AG09309 (cell line): ENCODE measurements at places on chromosomes 1 and 21.

DNA sequence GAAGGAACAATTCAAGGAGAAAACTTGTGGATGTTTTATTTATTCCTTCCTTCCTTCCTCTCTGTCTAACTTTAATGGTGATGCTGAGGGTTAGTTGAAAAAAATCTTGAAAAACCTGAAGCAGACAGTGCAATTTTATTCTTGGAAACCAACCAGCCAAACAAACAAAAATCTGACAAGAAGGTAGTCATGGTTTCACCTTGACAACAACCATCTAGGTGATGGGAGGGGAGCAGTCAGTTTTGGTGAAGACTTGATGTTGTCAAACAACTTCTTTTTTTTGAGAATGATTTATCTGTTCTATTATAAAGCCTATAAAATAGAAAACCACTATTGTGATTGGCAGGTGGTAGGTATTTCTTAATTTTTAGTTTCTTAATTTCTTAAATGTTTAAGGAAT is 92.4 kb upstream of the GPR88 start:
- DNase-seq = no peak

- DNase-seq = no peak
Observed at GRCh38 chr1:184919892-184920291, 54.4 kb downstream of the NIBAN1 start.

DNA sequence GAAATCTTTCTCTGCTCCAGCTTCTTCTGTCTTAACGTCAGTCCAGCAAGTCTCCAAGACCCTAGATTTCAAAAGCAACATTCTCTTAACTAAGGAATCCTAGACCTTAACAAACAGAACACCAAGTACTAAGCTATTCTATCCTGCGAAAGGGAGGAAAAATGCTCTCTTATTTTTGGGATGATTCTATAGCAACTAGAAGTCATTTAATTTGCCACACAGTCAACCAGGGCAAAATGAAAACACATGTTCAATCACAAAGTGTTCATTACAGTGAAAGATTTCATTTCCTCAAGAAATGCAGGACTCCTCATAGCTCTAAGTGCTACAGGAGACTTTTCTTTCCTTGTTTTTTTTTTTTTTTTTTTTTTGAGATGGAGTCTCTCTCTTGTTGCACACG is 36.2 kb upstream of the DOCK7 start:
- no peak for DNase-seq

DNA sequence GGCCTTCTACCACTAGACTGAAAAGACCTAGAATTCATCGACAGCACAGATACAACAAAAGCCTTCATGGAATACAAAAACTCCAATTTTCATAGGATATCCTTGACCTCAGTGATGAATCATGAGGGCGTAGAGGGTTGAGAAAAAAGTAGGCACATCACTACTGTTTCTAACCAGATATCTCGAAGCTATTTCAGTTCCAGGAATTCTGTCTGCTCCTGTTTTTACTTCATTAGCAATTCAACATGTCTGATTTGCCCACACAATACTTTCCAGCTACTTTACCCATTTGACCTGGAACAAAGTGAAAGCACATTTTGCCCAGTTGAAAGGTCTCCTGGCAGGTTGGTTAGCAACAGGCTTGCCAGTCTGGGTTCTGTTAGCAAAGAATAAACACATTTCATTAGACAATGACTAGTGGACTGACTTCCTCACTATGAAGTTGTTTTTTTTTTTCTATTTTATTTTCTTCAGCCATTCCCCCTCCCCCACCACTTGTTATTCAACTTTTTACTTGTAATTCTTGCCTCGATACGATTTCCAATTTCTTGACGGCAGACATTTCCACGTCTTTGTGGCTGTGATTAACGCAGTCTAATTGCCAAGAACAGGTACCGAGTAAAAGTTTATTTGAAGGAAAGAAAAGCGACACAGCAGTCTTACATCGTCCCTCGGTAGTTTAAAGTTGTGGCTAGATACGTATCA is 4.0 kb upstream of the ZBTB18 start:
- DNase-seq = no peak

DNA sequence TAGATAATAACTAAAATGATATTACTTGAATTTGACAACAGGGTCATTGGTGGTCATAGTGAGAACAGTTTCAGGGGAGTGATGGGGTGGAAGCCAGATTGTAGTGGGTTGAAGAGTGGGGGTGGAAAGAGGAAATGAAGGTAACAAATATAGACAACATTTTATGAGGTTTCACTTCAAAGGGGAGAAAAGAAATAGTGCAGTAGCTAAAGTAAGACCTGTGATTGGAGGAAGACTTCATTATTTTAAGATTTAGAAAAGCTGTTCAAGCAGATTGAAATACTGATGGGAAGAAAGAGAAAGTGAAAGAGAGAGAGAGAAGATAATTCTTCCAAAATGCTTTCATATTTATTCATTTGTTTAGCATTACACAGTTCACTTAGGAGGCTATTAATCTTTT is 52.0 kb upstream of the KCNA3 start:
- no peak for DNase-seq

DNA sequence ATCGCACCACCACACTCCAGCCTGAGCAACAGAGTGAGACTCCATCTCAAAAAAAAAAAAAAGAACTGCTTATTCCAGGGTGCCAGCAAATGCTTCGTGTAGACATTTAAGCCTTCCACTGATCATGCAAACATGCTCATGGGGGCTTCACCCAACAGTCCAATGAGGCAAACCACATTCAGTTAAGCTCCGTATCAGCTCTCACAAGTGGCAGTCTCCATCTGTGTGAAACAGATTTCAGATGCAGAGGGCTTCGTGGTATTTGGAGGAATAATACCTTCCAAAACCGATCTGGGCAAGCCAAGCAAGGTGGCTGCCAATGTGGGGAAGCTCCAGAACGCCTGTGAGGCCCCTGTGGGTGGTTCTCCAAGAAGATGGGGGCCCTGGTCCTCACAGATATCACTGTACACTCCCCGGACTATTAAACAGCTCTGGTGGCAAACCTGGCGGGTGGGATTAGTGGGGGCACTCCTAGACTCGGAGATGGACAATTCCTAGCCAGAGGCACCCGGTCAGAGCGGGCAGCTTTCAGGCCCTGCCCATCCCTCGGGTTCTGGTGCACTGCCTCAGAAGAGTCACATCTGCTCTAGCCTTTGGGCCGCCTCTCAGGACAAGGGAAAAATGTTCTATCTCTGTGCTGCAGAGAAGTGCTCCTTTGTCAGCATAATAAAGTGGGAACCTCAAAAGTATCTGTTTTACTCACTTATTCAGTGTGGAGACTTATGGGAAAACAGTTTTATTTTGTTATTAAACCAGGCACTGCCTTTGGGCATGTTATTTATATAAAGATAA is 10.2 kb downstream of the CREG1 start:
- DNase-seq = no peak

- DNase-seq = no peak
Observed at GRCh38 chr1:25704267-25704691, 87.7 kb downstream of the MAN1C1 start.

GRCh38 chr21:19810779-19811178 is 1187.4 kb upstream of the NCAM2 start:
- no peak for DNase-seq

GRCh38 chr1:151801846-151802245 is 3.4 kb downstream of the LINGO4 start:
- DNase-seq = no peak

DNA sequence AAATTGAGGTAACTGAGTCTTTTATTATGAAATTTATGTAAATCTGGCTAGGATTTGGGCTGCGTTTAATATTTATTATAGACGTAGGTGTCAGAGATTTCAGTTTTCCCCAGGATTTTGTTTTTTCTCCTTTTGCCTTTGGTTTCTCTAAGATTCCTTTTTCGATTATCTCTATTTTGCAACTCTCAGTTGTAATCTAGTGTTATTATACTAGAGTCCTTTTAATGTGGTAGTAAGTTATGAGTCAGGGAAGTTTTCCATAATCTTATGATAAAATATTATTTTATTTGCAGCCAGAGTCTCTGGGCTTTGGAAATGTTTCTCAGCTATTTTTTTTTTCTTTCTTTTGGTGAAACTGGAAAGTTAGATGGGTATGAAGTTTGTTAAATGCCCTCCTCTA is 1043.8 kb downstream of the PLA2G4A start:
- no peak for DNase-seq

DNA sequence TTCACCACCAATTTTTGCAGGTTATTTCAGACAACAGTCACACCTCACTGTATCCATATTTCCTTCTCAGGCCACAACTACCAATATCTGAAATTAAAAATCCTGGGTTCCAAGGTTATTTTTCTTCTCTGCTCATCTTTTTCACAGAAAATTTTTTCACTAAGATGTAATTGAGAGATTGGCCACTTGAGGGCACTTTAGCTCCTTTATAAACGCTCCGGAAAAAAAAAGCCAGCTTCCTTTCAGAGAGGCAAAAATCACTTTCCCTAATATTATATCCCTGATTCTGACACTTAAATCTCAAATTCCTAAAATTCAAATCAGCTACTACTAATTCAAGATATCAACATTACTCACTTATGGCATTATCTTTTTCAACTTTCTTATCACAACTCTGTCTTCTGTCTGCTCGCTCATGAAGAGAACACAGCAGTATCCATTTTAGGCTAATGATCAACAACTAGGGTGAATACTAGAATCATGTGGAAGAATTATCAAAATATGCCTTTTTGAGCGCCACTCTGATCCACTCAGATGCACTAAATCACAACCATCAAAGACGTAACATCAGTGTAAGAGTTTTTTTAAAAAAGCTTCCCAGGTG is 101.4 kb upstream of the RGS1 start:
- DNase-seq = no peak

DNA sequence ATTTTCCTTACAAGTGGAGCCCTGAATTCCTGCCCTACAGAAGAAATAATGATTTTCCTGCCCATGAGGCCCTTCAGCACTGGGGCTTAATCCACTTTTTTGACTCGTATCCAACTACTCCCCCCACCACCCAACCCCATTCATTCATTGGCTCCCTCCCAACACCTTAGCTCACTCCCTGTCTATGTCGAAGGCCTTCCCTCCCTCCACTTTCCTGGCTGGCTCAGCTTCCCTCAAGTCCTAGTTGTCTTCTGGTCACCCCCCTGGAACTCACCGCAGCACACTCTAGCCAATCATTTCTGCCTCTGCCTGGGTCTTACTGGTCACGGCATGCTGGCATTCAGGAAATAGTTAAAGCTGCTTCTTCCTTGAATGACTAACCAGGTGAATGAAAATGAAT is 118.9 kb downstream of the PGBD5 start:
- DNase-seq = no peak

DNA sequence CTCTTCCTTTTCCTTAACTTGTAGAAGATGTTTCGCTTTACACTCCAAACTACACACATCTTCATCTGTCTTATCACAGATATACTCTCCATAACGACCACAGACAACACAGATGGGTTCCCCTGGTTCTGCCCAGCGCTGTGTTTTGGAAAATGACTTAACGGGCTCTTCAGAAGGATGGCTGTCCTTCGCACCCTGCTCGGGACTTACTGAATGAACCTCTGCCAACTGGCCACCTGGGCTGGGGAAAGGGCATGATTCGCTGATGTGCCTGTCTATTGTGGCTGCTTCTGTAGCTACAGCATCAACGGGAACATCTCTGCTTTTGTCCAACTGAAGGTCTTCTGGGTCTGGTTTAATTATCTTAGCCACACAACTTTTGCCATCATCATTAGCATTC is 3.4 kb downstream of the DDX59 start:
- no peak for DNase-seq

- DNase-seq = no peak
Observed at GRCh38 chr1:16420424-16421118, 16.7 kb downstream of the SPATA21 start.

- no peak for DNase-seq
Observed at GRCh38 chr21:32806810-32807386, 35.3 kb upstream of the PAXBP1 start.

- no peak for DNase-seq
Observed at GRCh38 chr1:41149570-41149969, 92.5 kb downstream of the SCMH1 start.

DNA sequence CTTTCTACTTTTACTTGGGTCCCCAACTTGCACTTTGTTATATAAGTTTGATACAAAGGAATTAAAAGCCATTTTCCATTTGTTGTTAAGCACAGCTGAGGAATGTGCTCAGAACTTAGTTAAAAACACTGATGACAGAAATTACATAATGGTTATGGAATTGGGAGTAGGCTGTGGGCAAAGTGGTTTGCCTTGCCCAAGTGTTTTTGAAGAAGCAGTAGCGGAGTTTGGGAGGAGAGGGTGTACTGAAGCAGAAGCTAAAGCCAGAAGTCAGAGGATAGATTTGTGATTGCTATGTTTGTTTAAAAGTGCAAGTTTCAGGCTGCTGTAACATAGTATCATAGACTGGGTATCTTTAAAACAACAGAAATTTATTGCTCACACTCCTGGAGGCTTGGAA is 391.8 kb downstream of the DUSP10 start:
- no peak for DNase-seq

DNA sequence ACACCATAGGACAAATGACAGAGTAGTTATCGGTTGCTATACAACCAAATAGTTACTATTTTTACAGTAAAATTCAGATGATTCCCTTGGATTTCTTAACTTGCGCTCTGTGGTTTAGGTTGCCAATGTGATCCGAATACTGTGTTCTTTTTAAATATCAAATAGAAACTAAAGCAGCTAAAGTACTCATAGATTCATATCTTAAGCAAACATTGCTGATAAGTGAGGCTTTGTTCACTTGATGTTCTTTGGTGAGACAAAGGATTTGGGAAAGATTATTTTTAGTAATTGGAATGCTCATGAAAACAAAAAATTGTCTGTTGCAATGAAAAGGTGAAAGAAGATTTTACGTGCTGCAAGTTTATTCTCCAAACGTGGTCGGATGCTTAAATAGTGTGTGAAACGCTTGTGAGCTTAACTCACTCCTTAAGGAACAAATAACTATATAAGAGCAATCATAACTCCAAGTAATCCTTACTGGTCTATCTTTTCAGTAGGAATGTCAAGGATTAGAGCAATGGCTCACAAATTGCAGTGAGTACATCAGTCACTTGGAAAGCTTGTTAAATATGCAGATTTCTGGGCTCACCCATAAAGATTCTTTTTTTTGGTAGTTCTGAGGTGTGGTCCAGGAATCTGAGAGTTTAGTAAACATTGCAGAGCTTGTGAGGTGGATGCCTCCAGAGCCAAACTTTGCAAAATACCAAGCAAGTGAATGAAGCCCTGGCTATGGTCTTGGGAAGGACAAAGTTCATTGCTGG is 31.8 kb upstream of the PDC start:
- DNase-seq = no peak

DNA sequence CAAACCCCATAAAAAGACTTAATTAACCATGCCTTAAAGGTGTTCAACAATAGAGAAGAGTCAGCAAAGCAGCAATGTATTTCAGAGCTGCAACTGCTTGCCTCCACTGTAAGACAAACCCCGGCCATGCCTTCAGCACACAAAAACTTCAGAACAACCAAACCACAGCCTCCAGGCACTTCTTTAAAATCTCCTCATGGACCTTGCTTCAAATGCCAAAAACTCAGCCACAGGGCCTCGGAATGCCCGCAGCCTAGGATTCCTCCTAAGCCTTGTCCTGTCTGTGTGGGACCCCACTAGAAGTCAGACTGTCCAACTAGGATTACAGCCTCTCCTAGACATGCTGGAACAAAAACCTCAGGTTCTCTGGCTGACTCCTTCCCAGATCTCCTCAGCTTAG is 208.1 kb upstream of the DUSP10 start:
- no peak for DNase-seq
